ENCODE measurements at places on chromosomes 2 and 18.

DNA sequence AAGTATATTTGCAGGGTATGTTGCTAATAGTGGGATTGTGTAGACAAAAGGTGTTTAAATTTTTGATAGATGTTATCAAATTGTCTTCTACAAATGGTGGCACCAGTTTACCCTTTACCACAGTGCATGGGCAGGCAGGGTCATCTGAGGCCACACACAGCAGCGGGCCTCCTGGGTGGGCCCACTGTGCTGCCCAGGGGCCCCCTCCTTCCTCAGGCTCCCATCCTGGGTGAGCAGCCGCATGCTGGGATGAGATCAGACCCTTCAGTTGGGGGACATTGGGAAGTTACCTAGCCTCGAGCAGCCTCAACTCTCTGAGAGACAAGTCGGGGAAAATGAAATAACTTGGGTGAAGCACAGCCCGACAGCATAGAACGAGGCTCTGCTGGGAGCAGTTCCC, 9.7 kb downstream of the MYO7B start:
- H3K27ac ChIP-seq = no peak overlapping the region
- DNase-seq = no peak
- no peaks in the 10 kb centered on the region for H3K27me3 ChIP-seq
- no peaks in the 10 kb centered on the region for H3K4me1 ChIP-seq
- H3K4me3 ChIP-seq = no peak overlapping the region
- no peaks in the 10 kb centered on the region for H3K36me3 ChIP-seq

GRCh38 chr2:182318466-182319220, 108.2 kb downstream of the PDE1A start:
- no peak overlapping the region for H3K4me3 ChIP-seq
- no peaks in the 10 kb centered on the region for H3K36me3 ChIP-seq
- H3K27me3 ChIP-seq = no peaks in the 10 kb centered on the region

GRCh38 chr2:205387350-205388055, 294.8 kb upstream of the NRP2 start:
- no peak overlapping the region for H3K4me3 ChIP-seq
- no peaks in the 10 kb centered on the region for H3K27me3 ChIP-seq
- no peak overlapping the region for H3K27ac ChIP-seq
- no peaks in the 10 kb centered on the region for H3K36me3 ChIP-seq
- DNase-seq = no peak

- no peak for DNase-seq
- H3K36me3 ChIP-seq = no peaks in the 10 kb centered on the region
- no peaks in the 10 kb centered on the region for H3K4me1 ChIP-seq
- no peaks in the 10 kb centered on the region for H3K27me3 ChIP-seq
These were observed 1080.7 kb upstream of the CHAC2 start for GRCh38 chr2:52686935-52687334.

GRCh38 chr2:217657252-217657651, 345.5 kb downstream of the TNS1 start:
- no peaks in the 10 kb centered on the region for H3K36me3 ChIP-seq
- H3K4me1 ChIP-seq = peaks cover 8% of the 10 kb centered on the region
- no peaks in the 10 kb centered on the region for H3K27me3 ChIP-seq
- no peak for DNase-seq
- H3K4me3 ChIP-seq = no peak overlapping the region

DNA sequence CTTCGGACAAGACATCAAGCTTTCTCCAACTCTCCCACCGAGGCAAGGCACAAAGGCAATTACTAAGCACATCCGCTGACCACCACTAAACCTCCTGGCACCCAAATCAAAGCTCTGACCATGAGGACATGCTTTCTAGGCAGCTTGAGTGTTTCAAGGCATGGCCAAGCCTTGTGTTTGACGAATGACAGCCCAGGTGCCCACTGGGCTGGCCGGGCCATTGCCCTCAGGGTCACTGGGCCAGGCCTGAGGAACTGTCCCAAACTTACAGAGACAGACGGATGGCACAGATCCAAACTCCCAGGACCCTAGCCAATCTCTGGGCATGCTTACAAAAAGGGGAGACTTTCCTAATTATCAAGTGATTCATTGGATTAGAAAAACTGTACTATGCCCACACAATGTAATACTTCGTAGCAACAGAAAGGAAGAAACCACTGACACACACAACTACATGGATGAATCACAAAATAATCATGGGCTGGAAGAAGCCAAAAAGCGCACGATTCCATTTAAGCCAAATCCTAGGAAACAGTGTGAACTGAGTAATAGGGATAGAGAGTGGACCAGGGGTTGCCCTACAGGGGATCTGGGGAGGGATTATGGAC, 20.2 kb downstream of the CRACDL start:
- no peak for DNase-seq
- no peaks in the 10 kb centered on the region for H3K27me3 ChIP-seq
- H3K4me1 ChIP-seq = peaks cover 2% of the 10 kb centered on the region
- no peak overlapping the region for H3K4me3 ChIP-seq

DNA sequence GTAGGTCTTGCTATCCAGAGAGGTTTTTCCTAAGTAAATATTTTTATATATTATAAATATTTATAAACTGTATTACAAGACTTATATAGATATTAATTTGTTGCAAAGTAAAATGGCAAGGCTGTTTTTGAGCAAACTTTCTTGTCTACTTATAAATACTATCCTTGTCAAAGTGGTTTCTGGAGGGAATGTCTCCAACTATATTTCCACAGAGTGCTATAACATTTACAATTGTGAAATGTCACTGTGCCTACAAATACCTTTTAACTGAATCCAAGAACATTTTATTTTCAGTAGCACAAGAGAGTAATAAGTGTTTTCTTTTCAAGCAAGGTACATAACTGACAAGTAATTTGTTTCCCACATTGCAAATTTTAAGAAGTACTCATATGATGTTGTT, 256.8 kb downstream of the ZNF385B start:
- no peak overlapping the region for H3K4me3 ChIP-seq
- H3K27me3 ChIP-seq = no peaks in the 10 kb centered on the region
- no peaks in the 10 kb centered on the region for H3K36me3 ChIP-seq
- H3K27ac ChIP-seq = no peak overlapping the region
- no peak for DNase-seq

- no peaks in the 10 kb centered on the region for H3K36me3 ChIP-seq
- no peaks in the 10 kb centered on the region for H3K4me1 ChIP-seq
- peak; percentile 84 for DNase-seq
- H3K4me3 ChIP-seq = no peak overlapping the region
- H3K27ac ChIP-seq = no peak overlapping the region
These were observed 52.3 kb upstream of the SEC11C start for GRCh38 chr18:59087391-59087790.

GRCh38 chr2:56088411-56088810, 95.4 kb upstream of the CCDC85A start:
- H3K36me3 ChIP-seq = no peaks in the 10 kb centered on the region
- H3K4me3 ChIP-seq = no peak overlapping the region
- H3K27ac ChIP-seq = no peak overlapping the region
- H3K27me3 ChIP-seq = no peaks in the 10 kb centered on the region
- no peak for DNase-seq

DNA sequence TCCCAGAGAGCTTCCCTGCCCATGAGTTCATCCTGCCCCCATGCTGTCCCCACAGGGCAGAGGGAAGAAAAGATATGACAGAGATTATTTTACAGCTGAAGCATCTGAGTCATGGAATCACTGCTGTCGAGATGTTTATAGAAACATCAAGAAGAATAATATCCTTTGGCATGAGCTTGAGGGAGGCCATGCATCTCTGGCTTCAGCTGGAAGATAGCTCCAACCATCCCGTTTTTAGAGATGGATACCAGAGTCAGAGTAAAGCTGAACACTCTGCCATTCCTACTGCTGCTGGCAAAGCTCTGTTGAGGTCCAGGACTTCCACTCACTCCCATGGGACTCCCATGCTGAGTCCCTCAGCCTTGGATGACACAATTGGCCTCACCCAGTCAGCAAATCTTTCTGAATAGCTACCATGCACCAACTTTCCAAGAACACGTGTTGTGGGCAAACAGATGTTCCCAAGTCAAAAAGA, 167.8 kb downstream of the TTC32 start:
- H3K36me3 ChIP-seq = no peaks in the 10 kb centered on the region
- no peaks in the 10 kb centered on the region for H3K4me1 ChIP-seq
- H3K27me3 ChIP-seq = no peaks in the 10 kb centered on the region
- H3K4me3 ChIP-seq = no peak overlapping the region
- DNase-seq = peak; percentile 60

GRCh38 chr2:173109253-173110188, 33.9 kb downstream of the MAP3K20 start:
- no peaks in the 10 kb centered on the region for H3K36me3 ChIP-seq
- no peak overlapping the region for H3K27ac ChIP-seq

- H3K4me1 ChIP-seq = peaks cover 4% of the 10 kb centered on the region
- no peaks in the 10 kb centered on the region for H3K27me3 ChIP-seq
- H3K4me3 ChIP-seq = no peak overlapping the region
- H3K27ac ChIP-seq = no peak overlapping the region
These were observed 487.9 kb downstream of the STK39 start for GRCh38 chr2:167759531-167759930.

DNA sequence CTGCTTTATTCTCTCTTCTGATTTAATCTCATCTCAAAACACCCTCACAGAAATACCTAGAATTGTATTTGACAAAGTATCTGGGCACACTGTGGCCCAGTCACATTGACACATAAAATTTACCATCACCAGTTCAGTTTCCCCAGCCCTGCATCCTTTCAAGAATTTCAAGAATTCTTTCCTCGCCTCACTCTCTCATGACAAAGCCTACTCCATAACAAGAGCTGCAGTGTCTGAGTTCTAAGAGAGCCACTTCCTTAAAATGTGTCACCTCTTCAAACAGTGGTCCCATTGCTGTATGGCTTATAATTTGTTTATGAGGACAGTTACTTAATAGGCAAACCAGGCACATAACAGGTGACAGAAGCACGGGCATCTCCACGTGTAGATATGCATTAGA, 90.9 kb upstream of the STK39 start:
- no peak overlapping the region for H3K4me3 ChIP-seq
- no peaks in the 10 kb centered on the region for H3K4me1 ChIP-seq
- no peak overlapping the region for H3K27ac ChIP-seq
- DNase-seq = no peak
- no peaks in the 10 kb centered on the region for H3K27me3 ChIP-seq

GRCh38 chr2:65383541-65384488, 48.6 kb downstream of the SPRED2 start:
- DNase-seq = no peak
- no peak overlapping the region for H3K27ac ChIP-seq
- H3K4me1 ChIP-seq = peaks cover 23% of the 10 kb centered on the region
- no peaks in the 10 kb centered on the region for H3K27me3 ChIP-seq

DNA sequence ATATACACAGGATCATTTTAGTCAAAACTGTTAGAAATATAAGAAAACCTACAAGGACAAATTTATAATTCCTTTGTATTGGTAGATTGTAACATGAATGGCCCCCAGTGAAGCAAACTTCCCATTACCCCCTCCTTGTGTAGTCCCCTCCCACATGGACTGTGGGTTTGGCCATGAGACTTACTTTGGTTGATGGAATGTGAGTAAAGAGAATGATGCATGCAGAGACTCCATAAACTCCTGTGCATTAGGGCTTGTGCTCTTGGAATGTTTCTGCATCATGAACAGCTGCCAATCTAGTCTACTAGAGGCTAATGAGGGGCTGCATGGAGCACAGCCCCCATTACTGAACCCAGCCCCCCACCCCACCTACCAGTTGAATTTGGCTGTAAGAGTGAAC, 8.3 kb upstream of the TGFA start:
- H3K4me3 ChIP-seq = no peak overlapping the region
- no peaks in the 10 kb centered on the region for H3K4me1 ChIP-seq
- no peaks in the 10 kb centered on the region for H3K27me3 ChIP-seq
- H3K27ac ChIP-seq = no peak overlapping the region

GRCh38 chr18:47911877-47912276, 18.6 kb downstream of the SMAD2 start:
- H3K36me3 ChIP-seq = no peaks in the 10 kb centered on the region
- H3K27me3 ChIP-seq = no peaks in the 10 kb centered on the region
- peaks cover 11% of the 10 kb centered on the region for H3K4me1 ChIP-seq

DNA sequence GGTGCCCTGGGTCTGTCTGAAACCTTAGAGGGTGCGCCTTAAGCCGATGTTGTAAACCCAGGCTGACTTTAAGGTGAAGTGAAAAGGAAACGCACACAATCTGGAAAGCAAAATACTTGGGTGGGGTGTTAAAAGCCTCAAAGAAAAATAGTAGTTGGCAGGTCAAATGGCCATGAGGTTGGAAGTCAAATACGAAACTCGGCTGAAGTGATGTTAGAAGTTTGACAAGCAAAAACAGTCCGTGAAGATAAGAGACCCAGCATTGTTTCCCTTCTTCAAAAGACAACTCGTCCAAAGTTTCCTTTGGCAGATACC, 1.4 kb upstream of the CDC42EP3 start:
- peak overlapping the region; percentile 97 for H3K27ac ChIP-seq
- no peak for DNase-seq
- no peaks in the 10 kb centered on the region for H3K36me3 ChIP-seq
- H3K4me3 ChIP-seq = peak overlapping the region; percentile 93
- H3K4me1 ChIP-seq = peaks cover 3% of the 10 kb centered on the region

DNA sequence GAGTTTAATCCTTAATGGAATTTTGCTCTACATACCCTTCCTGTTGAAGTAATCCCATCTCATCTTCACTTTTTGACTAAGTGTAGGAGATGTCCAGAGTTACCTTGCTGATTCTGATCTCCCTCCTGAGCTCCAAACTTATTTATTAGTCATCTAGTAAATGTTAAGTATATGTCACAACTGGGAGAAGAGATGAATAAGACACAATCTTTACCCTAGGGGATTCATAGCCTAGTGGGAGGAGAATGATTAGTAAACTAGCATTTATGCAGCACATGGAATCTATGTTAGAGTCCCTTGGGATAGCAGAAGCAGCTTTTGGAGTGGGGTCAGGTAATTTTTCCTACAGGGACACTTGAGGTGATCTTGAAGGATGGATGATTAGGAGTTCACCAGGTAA, 20.7 kb downstream of the ACVR2A start:
- H3K27ac ChIP-seq = no peak overlapping the region
- H3K4me3 ChIP-seq = no peak overlapping the region
- no peaks in the 10 kb centered on the region for H3K27me3 ChIP-seq
- no peak for DNase-seq

DNA sequence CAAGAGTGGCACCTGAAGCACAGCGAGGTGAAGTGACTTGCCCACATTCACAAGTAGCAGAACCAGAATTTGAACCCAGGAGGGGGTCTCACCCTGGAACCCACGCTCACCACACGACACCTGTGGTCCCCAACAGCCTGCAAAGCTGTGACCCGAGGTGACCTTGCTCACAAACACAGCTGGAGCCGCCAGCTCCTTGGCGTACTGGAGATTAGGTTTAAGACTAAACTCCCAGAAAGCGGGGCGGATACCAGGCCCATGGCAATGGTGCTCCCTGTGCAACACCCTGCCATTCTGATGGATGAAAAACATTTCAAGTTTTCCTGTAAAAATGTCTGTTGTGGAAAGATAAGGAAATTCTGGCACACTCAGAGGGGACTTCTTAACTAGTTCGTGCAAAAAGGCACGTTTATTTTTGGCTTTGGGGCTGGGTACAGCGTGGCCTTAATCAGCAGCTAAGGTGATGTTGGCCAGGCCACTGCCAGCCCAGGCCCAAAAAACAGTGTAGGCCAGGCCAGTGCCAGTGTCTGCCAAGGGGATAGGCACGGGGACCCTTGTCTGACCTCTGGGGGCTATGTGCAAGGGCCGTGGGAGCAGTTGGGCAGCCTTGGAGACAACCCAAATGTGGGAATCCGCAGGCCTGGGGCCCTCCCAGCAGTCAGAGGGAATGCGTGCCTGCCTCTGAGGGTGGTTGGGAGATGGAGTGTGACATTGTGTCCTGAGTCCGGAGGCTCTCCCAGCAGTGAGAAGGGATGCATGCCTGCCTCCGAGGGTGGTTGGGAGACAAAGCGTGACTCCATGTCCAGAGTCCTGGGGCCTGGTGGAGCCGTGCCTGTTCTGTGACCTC, 185.0 kb upstream of the HS6ST1 start:
- no peak for DNase-seq
- H3K4me1 ChIP-seq = no peaks in the 10 kb centered on the region
- no peak overlapping the region for H3K27ac ChIP-seq
- no peaks in the 10 kb centered on the region for H3K36me3 ChIP-seq
- no peaks in the 10 kb centered on the region for H3K27me3 ChIP-seq

All from trophoblast cell (in vitro differentiated cells and primary cell).